Neural crest cell (in vitro differentiated cells): ENCODE measurements at places on chromosomes 2 and 18. TPM values are rescaled to one million over a fixed set of nuclear protein-coding genes. Genes with fewer than 3 reads are reported as not detected.

- no peak overlapping the region for H3K27ac ChIP-seq
- H3K4me1 ChIP-seq: no peaks in the 10 kb centered on the region
- H3K36me3 ChIP-seq: peaks cover under 1% of the 10 kb centered on the region
- no peak for DNase-seq
- no peak overlapping the region for H3K4me3 ChIP-seq
These were observed 68.3 kb downstream of the CD28 start for GRCh38 chr2:203774760-203775159.

GRCh38 chr2:27664154-27664574, 475 bp downstream of the SLC4A1AP start:
- H3K27ac ChIP-seq: no peak overlapping the region
- peak overlapping the region; percentile 100 for H3K4me3 ChIP-seq
- H3K27me3 ChIP-seq: no peaks in the 10 kb centered on the region
- H3K4me1 ChIP-seq: peaks cover 30% of the 10 kb centered on the region

GRCh38 chr2:112593736-112594135, 9.3 kb downstream of the CHCHD5 start:
- H3K27me3 ChIP-seq: no peaks in the 10 kb centered on the region
- H3K4me1 ChIP-seq: no peaks in the 10 kb centered on the region
- no peak for DNase-seq
- no peak overlapping the region for H3K4me3 ChIP-seq

GRCh38 chr2:157229572-157229971, 27.9 kb upstream of the GALNT5 start:
- no peak overlapping the region for H3K27ac ChIP-seq
- no peaks in the 10 kb centered on the region for H3K36me3 ChIP-seq
- no peaks in the 10 kb centered on the region for H3K27me3 ChIP-seq
- no peak overlapping the region for H3K4me3 ChIP-seq

DNA sequence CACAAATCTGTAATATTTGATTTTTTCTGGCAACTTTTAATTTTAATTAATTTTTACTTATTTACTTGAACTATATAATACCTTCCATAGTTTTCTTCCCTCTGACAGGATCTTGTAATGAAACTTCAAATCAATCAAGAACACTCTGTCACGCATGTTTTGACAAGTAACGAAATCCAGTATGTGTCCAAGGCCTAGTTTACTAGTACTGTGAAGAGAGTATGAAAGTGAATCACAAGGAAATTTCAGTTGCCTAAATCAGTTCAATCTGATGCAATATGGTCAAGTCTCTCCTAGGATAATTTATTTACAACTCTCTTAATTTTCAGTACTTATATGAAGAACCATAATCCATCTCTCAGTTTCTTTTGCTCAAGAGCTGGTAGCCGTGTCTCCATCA, 1344.6 kb upstream of the ZEB2 start:
- DNase-seq: no peak
- H3K36me3 ChIP-seq: no peaks in the 10 kb centered on the region
- no peaks in the 10 kb centered on the region for H3K4me1 ChIP-seq
- no peak overlapping the region for H3K4me3 ChIP-seq
- H3K27ac ChIP-seq: no peak overlapping the region

DNA sequence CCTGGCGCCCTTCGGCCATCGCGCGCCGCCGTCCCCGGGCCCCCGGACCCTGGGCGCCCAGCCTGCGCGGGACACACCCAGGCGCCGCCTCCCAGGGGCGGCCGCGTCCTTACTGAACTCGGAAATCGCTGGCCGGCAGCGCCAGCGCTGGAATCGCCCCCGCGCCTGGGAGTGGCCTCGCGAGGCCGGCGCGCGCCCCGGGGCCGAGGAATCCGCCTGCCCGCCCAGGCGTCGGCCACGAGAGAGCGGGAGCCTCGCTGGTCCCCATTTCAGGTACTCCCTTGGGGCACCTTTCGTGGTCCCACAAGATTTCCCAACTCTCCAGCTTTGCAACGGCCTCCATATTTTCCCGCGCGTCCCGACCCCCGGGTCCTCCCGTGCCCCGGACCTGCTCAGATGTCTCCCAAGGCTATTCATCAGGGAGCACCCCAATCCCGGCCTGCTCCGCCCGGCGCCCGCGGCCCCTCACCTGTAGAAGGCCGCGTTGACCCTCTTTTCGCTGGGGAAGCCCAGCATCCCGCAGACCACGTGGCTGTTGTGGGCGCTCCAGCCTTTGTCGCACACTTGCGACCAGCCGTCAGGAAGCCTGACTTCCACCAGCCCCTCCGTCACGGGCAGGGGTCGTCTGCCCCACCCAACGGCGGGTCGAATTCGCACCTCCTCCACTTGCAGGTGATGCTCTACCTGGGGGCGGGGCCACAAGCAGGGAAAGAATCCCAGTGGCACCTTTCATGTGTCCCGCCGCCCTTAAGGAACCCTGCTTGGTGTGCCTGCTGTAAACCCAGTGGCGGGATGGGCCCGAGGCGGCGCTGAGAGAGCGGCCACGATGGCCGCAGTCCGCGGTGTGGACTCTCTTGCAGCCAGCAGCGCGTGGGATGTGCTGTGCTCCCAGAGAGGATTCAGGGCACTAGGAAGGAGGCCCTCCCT, 4.6 kb downstream of the LOXL3 start:
- H3K4me1 ChIP-seq: peaks cover 47% of the 10 kb centered on the region
- H3K27me3 ChIP-seq: peaks cover 9% of the 10 kb centered on the region
- peaks cover 9% of the 10 kb centered on the region for H3K36me3 ChIP-seq
- peak overlapping the region; percentile 85 for H3K4me3 ChIP-seq
- H3K27ac ChIP-seq: no peak overlapping the region

- peaks cover 3% of the 10 kb centered on the region for H3K27me3 ChIP-seq
- H3K36me3 ChIP-seq: no peaks in the 10 kb centered on the region
- H3K4me1 ChIP-seq: no peaks in the 10 kb centered on the region
- H3K4me3 ChIP-seq: no peak overlapping the region
- DNase-seq: no peak
These were observed 501.5 kb downstream of the BCL11A start for GRCh38 chr2:60051991-60052390.

GRCh38 chr2:43391878-43392215, 165.4 kb upstream of the ZFP36L2 start:
- H3K27ac ChIP-seq: no peak overlapping the region
- no peak overlapping the region for H3K4me3 ChIP-seq
- DNase-seq: no peak

DNA sequence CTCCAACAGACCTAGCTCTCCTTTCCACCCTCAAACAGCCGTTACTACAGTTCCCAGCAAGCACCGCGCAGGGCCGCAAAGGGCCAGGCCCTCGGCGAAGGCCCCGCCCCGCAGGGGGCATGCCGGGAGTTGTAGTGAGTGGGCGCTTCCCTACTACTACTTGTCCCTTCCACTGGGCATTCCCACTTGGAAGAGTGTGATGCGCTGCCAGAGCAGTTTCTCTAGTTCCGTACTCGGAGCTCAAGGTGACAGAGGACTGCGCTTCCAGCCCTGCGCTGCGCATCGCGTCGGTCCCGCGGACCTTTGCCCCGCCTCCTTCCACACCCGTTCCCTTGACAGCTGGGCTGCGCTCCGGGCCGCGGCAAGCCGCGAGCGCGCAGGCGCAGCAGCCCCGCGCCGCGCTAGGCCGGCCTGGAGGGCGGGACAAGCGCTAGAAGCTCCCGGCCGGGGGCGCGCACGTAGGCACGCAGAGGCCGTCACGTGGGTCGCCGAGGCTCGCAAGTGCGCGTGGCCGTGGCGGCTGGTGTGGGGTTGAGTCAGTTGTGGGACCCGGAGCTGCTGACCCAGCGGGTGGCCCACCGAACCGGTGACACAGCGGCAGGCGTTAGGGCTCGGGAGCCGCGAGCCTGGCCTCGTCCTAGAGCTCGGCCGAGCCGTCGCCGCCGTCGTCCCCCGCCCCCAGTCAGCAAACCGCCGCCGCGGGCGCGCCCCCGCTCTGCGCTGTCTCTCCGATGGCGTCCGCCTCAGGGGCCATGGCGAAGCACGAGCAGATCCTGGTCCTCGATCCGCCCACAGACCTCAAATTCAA, at the start of gene VAPA:
TSS of gene VAPA (plus strand) at position 491 of the 808 bp plus-strand sequence. CDS start at position 732, 241 bp downstream.
- H3K27me3 ChIP-seq: no peaks in the 10 kb centered on the region
- no peaks in the 10 kb centered on the region for H3K36me3 ChIP-seq
- H3K4me1 ChIP-seq: peaks cover 24% of the 10 kb centered on the region
- peak; percentile 87 for DNase-seq

DNA sequence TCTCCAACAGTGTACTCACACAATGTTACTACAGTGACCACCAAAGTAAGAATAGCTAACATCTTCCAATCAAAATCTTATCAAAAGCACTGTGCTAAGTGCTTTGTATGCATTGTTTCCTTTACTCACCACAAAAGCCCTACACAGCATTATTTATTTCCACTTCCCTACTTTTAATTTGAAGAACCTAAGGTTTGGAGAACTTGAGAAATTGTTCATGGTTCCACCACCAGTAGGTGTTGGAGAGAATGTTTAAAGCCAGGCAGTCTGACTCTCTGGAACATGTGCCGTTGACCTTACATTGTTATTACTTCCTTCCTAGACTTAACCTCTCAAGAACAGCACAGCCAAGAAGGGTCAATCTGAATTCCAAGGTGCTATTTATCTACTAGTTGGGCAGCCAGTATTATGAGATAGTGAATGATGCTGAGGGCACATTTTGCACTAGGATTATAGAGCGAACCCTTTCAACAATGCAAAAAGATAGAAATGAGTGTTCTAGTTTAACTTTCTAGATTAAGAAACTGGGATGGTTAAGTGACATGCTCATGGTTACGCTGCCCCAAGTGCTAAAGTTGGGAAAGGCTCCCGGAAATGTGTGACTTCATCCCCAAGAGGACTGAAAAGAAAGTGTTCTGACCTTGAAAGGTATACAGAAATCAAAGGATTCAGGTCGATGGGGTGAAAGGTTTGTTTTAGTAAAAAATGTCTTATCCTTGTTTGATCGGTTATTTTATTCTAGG, 55.2 kb upstream of the FAM136A start:
- H3K4me3 ChIP-seq: no peak overlapping the region
- DNase-seq: no peak
- H3K4me1 ChIP-seq: peaks cover 20% of the 10 kb centered on the region
- no peaks in the 10 kb centered on the region for H3K36me3 ChIP-seq
- H3K27me3 ChIP-seq: no peaks in the 10 kb centered on the region

- H3K4me3 ChIP-seq: peak overlapping the region; percentile 94
- H3K4me1 ChIP-seq: peaks cover 47% of the 10 kb centered on the region
- no peaks in the 10 kb centered on the region for H3K27me3 ChIP-seq
- peak overlapping the region; percentile 63 for H3K27ac ChIP-seq
- DNase-seq: no peak
These were observed 1.9 kb downstream of the MCFD2 start for GRCh38 chr2:46913471-46914381.

- no peak overlapping the region for H3K4me3 ChIP-seq
- no peak overlapping the region for H3K27ac ChIP-seq
- DNase-seq: no peak
- no peaks in the 10 kb centered on the region for H3K4me1 ChIP-seq
- H3K27me3 ChIP-seq: no peaks in the 10 kb centered on the region
These were observed 4.6 kb downstream of the SP140 start for GRCh38 chr2:230230087-230230486.

DNA sequence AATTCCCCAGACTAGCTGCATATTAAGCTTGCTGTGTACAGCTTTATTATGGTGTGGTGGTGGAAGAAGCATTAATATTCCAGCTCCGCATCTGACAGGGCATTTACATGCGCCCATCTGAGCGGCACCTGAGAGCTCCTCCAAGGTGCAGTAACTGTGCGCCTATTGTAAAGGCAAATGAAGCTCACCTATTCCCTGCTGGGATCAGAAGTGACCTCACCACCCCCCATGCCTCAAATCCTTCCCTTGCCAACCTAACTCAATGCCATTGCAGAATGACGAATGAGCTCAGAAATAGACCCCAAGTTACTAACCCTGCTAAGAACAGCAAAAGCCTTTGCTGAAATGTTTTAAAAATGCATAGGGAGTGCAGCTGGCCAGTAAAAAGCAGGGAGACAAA, 14.3 kb downstream of the BCL11A start:
- DNase-seq: no peak
- H3K4me3 ChIP-seq: no peak overlapping the region
- H3K27me3 ChIP-seq: peaks cover 90% of the 10 kb centered on the region

DNA sequence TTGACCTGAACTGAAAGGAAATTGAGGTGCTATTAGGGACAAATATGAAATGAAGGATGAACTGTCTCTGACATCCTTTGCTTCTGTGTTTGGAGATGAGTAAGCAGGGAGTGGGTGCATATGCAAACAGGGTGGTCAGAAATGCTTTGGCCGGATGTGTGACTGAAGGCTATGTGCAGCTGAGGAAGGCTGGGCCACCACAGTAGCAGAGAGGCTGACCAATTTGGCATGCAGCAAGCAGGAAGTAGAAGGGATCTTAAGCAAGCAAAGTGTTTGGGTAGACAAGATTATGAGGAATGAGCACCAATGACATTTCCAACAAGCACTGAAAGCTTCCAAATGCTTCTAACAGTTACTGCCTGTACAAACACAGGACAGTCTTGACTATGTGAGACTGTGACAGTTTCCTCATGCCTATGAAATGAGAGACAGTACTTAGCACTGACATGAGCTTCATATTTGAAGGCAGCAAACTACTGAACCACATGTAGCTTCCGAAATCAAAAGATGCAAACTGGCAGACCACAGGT, 3.3 kb upstream of the ACTR3 start:
- no peak for DNase-seq
- H3K4me3 ChIP-seq: peak overlapping the region; percentile 71
- H3K27ac ChIP-seq: peak overlapping the region; percentile 45
- H3K36me3 ChIP-seq: peaks cover 6% of the 10 kb centered on the region
- H3K27me3 ChIP-seq: no peaks in the 10 kb centered on the region

DNA sequence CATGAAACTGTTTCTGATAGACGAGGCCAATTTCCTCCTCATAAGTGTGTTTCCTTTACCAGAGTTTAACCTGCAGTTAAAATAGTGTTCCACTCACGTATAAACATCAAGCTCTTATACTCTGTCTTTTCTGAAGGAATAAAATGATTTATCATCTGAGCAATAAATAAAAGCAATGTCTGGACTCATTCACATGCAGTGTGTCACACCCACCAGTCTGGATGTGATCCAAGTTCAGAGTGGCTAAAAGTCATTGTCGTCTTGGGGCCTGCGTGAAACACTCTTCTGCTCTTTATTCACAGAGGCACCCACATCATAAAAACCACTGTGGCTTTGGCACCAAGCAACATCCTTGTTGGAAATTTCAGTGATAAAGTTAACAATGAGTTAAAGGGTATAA, 19.5 kb upstream of the SLC9A4 start:
- H3K4me3 ChIP-seq: no peak overlapping the region
- no peaks in the 10 kb centered on the region for H3K36me3 ChIP-seq

GRCh38 chr18:47470941-47471340, 219.5 kb upstream of the SKOR2 start:
- H3K4me1 ChIP-seq: no peaks in the 10 kb centered on the region
- H3K4me3 ChIP-seq: no peak overlapping the region
- no peak for DNase-seq
- no peak overlapping the region for H3K27ac ChIP-seq
- no peaks in the 10 kb centered on the region for H3K36me3 ChIP-seq
- peaks cover 18% of the 10 kb centered on the region for H3K27me3 ChIP-seq

Gene BCL11A
- total RNA-seq: 2.2 and 2.3 TPM in 2 replicates

Gene GYPC
- 84.4 and 89.4 TPM in 2 replicates for total RNA-seq

Gene LRRC30
- not detected in 2 replicates for total RNA-seq

Gene CCDC74B
- 12.6 and 13.9 TPM in 2 replicates for total RNA-seq

Gene TAF1B
- 35.7 and 36.8 TPM in 2 replicates for total RNA-seq

Gene LYPD6B
- not detected in 2 replicates for total RNA-seq

Gene GPAT2
- not detected in 2 replicates for total RNA-seq

Gene COL6A3
- total RNA-seq: 4.5 and 4.9 TPM in 2 replicates

Gene LRP1B
- 0.54 and 1.5 TPM in 2 replicates for total RNA-seq

Gene CHAC2
- 7.8 and 7.9 TPM in 2 replicates for total RNA-seq

Gene PSTPIP2
- total RNA-seq: 7.0 and 7.1 TPM in 2 replicates

Gene HOXD11
- not detected in 2 replicates for total RNA-seq
